ENCODE measurements at places on chromosomes 1 and 21.

- no peak for DNase-seq
Observed at GRCh38 chr21:45611939-45612664, 31.4 kb upstream of the PCBP3 start.

DNA sequence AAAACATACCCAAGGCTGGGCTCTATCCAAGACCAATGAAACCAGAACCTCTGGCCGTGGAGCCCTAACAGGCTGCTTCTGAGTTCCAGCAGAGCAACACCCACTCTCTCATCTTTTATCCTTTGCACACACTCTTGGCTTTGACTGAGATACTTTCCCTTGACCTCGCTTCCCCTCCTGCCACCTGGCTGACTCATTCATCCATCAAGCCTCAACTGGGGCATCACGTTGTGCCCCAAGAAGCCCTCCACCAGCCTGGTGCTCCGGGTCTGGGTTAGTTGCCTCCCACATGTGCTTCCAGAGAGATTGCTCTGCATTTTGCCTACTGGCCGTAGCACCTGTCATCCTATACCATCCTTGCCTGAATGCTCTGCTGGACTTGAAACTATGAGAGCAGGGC, 34.5 kb upstream of the SERBP1 start:
- DNase-seq: no peak

- no peak for DNase-seq
Observed at GRCh38 chr1:77802026-77802425, 22.6 kb downstream of the MIGA1 start.

DNA sequence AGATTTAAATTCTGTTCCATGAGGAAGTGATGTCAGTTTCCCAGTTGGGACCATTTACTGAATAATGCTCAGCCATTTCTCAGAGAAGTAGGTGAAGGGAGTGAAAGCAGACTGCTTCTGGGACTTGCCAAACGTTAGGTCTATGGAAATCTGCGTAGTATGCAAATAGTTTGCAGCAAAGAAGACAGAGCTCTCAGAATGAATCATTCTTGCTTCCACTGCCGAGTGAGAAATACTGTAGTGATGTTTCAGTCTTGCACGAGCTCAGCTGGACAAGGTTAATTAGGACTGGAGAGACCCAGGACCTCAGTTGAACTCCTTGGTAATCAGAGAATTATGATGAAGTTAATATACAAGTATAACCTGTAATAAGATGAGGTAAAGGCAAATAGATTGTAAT, 317.7 kb upstream of the DAB1 start:
- no peak for DNase-seq

DNA sequence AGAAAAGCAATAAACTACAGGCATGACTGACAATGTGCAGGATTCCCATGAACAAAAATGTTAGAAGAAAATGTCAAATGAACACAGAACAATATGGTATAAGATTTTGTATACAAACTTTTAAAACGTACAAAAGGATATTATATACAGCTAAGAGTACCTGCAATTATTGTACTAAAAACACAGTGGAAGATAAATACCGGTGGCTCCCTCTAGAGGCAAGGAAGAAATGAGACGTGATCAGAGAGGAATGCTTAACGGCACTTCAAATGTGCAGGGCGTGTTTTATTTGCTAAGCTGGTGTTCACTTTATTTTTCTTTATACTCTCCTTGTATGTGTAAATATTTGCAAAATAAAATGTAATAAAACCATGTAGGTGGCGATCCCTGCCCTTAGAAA, 191.8 kb upstream of the SAMSN1 start:
- no peak for DNase-seq

DNA sequence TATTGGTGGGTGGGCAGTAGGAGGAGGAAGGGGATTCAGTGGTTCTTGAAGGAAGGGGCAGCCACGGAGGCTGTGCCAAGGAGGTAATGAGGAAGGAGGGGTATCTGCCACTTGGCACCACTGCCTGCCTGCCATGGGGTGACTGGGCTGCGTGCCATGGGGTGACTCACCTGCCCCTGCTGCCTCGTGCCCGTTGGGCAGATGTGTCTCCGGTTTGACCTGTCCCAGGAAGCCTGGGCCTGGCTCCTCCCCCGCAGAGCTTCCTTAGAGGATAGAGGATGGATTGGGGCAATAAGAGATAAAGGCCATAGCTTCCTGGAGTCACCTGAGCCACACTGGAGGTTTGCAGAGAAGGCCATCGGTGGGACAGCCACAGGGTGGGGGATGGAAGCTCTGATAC, 1.7 kb downstream of the PADI3 start:
- DNase-seq: no peak

DNA sequence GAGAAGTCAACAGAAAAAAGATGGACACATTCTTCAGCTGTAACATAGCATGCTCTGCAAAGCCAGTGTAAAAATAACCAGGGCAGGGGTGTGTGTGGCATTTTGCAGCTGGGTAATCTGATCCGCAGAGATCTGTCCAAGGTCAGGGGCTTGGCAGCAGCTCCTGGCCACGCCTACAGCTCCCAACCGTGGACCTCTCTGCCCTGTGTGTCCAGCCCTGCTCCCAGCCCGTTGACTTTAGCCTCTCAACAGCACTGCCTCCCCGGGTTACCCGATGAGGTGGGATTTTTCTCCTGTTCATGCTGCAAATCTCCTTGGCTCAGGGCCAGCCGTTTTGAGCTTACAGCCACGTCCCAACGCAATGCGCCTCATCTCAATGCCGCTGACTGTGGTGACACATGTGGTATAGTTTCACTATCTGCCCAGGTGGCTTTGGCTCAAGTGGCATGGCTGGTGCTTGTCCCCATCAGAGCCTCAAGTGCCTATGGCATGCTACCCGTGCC, 68.1 kb downstream of the VWA5B1 start:
- DNase-seq: peak; percentile 65

DNA sequence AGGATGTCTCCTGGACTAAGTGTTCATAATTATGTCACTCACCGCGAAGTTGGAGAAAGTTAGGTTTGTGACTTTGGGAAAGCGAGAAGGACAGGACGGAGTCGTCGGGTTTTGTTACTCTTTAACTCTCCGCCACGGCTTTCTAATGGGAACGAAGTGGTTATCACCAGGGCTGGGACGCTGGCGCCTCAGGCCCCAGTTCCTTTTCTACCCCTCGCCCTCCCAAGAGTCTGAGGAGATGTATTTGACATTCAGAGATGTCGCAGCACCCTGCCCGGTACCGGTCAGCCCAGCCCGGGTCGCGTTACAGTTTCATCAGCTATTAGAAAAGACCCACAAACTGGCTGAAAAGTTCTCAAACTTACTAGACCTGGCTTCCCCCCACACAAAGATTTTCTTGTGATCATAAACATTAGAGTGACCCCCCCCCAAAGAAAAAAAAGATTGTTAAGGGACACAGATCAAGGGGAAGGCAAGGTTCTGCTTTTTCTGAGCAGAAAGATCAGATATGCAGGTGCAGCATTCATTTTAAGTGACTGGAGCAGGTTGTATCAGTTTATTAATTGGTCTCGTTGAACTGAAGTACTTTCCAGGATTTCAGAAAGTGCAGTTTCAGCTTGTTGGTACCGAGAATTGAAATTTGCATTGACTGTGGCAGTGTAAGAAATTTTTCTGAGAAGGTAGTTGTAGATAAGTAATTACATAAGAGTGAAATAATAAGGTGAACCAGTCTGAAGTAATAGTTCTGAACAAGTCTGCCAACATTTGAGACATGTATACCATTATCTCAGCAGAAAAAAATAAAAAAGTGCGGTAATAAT, 859 bp upstream of the ZBTB18 start:
- DNase-seq: no peak

DNA sequence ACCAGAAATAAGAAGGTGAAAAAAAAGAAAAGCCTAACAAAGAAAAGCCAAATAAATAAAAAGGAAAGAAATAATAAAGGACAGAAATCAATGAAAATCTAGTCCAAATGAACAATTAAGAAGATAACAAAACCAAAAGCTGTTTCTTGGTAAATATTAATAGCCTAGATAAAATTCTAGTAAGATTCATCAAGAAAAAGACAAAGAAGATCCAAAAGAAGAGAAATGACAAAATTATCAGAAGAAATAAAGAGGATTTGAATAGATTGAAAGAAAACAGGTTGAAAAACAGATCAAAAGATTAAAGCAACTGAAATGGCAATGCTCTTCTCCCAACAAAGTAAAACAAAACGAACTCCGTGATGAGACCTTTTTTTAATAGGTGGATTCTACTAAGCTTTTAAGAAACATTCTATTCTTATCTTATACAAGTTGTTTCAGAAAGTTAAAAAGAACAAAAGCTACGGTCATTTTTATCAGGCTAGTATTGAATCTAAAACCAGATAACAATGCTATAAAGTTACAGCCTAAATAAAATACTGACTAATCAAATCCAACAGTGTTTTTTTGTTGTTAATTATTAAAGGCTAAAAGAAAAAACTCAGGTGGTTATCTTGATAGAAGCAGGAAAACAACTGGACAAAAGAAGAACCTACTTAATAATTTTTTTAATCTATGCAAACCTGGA, 50.9 kb downstream of the ENAH start:
- DNase-seq: no peak

- DNase-seq: no peak
Observed at GRCh38 chr1:20327467-20327866, 36.8 kb downstream of the VWA5B1 start.

GRCh38 chr1:69700770-69701169, 133.0 kb downstream of the LRRC7 start:
- peak; percentile 35 for DNase-seq

- no peak for DNase-seq
Observed at GRCh38 chr1:39003794-39004193, 12.7 kb downstream of the AKIRIN1 start.

DNA sequence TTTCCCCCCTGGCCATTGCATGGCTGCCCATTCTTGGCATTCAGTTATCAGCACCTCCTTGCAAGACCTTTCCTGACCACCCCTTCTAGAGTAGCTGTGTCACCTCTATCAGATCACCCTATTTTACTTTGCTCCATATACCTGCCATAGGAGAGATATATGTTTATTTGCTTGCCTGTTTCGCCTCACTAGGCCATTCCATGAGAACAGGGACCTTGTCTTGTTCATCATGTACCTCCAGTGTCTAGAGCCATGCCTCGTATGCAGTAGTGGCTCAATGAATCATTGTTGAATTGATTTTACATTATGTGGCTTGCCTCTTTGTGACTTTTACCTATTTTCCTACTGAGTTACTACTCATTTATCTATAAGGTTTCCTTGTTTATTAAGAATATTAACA, 26.4 kb upstream of the PADI2 start:
- DNase-seq: no peak

DNA sequence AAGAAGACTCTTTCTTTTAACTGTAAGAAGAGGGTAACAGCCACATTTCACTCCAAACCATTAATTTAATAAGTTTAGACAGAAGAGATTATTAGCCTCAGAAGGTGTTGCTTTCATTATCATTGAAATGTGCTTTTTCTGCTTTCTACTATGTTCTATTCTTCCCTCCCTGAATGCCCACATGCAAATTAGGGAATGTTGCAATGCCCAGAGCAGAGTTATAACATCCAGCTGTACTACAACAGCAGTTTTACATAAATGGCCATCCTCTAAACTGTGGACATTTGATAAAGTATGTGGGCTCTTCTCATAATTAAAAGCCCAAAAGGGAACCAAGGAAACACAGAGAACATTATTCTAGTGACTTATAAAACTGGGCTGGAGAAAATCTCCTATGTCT, 82.2 kb upstream of the SOD1 start:
- DNase-seq: no peak

GRCh38 chr1:104463126-104463697, 713.5 kb downstream of the AMY1C start:
- no peak for DNase-seq

GRCh38 chr1:201955729-201956143, 433 bp downstream of the TIMM17A start:
- DNase-seq: no peak

DNA sequence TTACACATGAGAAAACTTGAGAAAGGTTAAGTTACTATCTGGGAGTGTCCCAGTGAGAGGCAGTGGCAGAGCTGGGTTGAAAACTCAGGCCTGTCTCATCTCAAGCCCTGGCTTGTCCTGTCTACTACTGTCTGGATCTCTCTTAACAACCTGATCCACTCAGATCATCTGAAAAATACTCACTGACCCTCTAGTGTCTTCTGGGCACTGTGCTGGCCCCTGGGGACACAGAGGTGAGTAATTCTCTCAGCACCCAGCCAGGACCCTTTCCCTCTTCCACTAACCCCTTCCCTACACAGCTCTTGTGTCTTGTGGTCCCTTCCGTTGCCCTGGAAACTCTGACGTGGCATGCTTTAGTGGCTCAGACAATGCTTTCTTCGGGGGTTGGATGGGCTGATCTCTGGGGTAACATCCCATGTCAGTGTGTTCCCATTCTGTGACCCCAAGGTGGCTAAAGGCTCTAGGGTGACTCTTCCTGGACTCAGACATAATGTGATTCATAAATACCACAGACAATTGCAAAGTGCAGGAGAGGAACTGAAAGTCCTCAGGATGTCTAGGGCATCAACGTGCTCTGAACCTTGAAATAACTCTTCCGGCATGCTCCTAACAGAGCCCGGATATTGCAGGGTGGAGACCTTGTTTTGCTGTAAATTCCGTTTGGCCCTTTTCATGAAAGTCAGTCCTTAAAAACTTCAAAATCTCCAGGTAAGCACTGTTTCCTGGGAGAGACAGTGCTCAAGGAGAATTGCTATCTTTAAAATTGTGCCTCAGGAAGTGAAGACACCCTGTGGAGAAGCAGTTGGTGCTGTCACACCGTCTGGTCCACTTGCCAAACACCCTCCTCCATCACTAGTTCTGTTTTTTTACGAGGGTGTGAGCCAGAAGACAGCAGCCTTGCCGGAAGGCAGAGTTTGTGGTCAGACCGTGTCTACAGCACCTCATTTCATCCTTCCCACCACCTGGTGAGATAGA, 4.0 kb downstream of the SHISAL2A start:
- no peak for DNase-seq

GRCh38 chr1:147843486-147843885, 59.1 kb upstream of the GJA8 start:
- no peak for DNase-seq

- no peak for DNase-seq
Observed at GRCh38 chr1:88208389-88208788, 475.7 kb upstream of the PKN2 start.

DNA sequence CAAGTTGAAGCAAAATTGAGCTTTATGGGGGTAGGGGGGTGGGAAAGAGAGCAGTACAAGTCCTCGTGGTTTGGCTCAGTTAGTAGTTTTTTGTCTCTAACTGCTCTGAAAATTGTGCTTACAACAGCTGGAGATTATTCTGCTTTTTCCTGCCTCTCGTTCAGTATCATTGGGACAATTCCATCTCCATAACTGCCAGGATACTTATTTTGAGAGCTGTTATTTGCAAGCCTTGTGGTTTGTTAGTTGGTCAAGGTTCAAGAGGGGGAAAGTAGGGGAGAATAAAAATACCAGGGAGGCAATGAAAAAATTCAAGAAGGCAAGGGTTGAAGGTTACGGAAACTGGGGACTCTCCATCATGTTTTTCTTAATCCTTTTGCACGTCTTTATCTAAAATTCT, 811.8 kb upstream of the ADGRL2 start:
- DNase-seq: no peak

GRCh38 chr21:16194788-16195537, 465.2 kb downstream of the USP25 start:
- no peak for DNase-seq

Measured in liver (tissue), 10 donors.